ENCODE measurements at places on chromosomes 12 and 14. TPM values are rescaled to one million over a fixed set of nuclear protein-coding genes. Genes with fewer than 3 reads are reported as not detected.

The KRT79 gene
- polyA plus RNA-seq = 1.0 TPM

The GCH1 gene
- polyA plus RNA-seq = 9.6 TPM

The CLEC6A gene
- polyA plus RNA-seq = not detected

The PRH2 gene
- polyA plus RNA-seq = not detected

The FAM177A1 gene
- 40.0 TPM for polyA plus RNA-seq

The NFE2 gene
- polyA plus RNA-seq = 10.6 TPM

The BEGAIN gene
- polyA plus RNA-seq = 0.34 TPM

The PROX2 gene
- not detected for polyA plus RNA-seq

The LBHD2 gene
- 3.6 TPM for polyA plus RNA-seq

The LRFN5 gene
- polyA plus RNA-seq = 0.16 TPM

The ACOT6 gene
- polyA plus RNA-seq = not detected

The MANSC4 gene
- 0.08 TPM for polyA plus RNA-seq

The KRT82 gene
- not detected for polyA plus RNA-seq

The ASB2 gene
- 1.1 TPM for polyA plus RNA-seq

The SLC7A8 gene
- polyA plus RNA-seq = 25.9 TPM

The CYP27B1 gene
- polyA plus RNA-seq = not detected

The IL26 gene
- not detected for polyA plus RNA-seq

The OTUB2 gene
- 0.24 TPM for polyA plus RNA-seq

The TTC9 gene
- 1.2 TPM for polyA plus RNA-seq

The TSPAN11 gene
- polyA plus RNA-seq = 1.8 TPM

The KLHL33 gene
- 1.6 TPM for polyA plus RNA-seq

The MORN3 gene
- polyA plus RNA-seq = 0.15 TPM

The KCNC2 gene
- not detected for polyA plus RNA-seq

The CCDC198 gene
- polyA plus RNA-seq = 19.1 TPM

The PLEK2 gene
- polyA plus RNA-seq = 0.67 TPM

The NAV3 gene
- 0.31 TPM for polyA plus RNA-seq

The TIMELESS gene
- polyA plus RNA-seq = 5.0 TPM

The LRRK2 gene
- 4.4 TPM for polyA plus RNA-seq

The KRT6B gene
- 0.05 TPM for polyA plus RNA-seq

The MAP1LC3B2 gene
- polyA plus RNA-seq = 1.1 TPM

The IFI27 gene
- 140 TPM for polyA plus RNA-seq

The ADAM21 gene
- 0.12 TPM for polyA plus RNA-seq

The MFAP5 gene
- 132 TPM for polyA plus RNA-seq

The RNFT2 gene
- polyA plus RNA-seq = 0.30 TPM

The IL22 gene
- not detected for polyA plus RNA-seq

The RNASE3 gene
- 1.4 TPM for polyA plus RNA-seq

The KCNH3 gene
- polyA plus RNA-seq = 1.8 TPM

The SPTB gene
- 3.0 TPM for polyA plus RNA-seq

The LRRC9 gene
- 0.09 TPM for polyA plus RNA-seq

The ZNF385A gene
- 23.8 TPM for polyA plus RNA-seq

The NINJ2 gene
- polyA plus RNA-seq = 19.5 TPM

Data from adipose tissue (tissue), 3 donors.